ENCODE measurements at places on chromosomes 11 and 22.

DNA sequence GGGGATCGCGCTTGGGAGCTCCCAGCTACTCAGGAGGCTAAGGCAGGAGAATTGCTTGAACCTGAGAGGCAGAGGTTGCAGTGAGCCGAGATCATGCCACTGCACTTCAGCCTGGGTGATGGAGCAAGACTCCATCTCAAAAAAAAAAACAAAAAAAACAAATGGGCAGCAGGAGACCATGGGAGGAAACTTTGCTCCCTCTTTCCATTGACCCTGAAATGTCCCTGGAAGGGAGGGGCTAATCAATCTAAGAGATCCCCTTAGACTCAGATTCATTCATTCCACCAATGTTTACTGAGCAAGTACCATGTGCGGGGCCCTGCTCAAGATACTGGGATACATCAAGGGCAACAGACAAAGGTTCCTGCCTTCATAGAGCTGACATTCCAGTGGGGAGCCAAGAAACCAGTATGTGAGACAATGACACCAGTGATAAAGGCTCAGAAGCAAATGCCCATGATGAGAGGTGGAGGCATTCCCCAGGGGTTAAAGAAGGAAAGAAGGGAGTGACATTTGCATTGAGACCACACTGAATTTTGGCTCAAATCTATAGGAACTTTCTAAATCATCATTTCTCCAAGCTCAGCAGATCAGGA lies 37.7 kb upstream of the TFIP11 start:
- DNase-seq, result no peak

DNA sequence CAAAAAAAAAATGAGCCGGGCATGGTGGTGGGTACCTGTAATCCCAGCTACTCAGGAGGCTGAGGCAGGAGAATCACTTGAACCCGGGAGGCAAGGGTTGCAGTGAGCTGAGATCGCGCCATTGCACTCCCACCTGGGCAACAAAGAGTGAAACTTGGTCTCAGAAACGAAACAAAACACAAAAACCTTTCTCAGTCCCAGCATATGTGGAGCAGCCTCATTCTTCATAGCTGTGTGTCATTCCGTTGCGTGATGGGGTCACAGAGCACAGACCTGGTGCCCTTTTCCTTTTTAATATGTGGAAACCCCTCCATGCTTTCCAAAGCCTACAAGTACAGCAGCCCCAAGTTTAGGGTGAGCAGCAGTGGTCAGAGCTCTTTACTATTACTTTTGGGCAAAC lies 13.7 kb downstream of the PEX26 start:
- no peak for DNase-seq

DNA sequence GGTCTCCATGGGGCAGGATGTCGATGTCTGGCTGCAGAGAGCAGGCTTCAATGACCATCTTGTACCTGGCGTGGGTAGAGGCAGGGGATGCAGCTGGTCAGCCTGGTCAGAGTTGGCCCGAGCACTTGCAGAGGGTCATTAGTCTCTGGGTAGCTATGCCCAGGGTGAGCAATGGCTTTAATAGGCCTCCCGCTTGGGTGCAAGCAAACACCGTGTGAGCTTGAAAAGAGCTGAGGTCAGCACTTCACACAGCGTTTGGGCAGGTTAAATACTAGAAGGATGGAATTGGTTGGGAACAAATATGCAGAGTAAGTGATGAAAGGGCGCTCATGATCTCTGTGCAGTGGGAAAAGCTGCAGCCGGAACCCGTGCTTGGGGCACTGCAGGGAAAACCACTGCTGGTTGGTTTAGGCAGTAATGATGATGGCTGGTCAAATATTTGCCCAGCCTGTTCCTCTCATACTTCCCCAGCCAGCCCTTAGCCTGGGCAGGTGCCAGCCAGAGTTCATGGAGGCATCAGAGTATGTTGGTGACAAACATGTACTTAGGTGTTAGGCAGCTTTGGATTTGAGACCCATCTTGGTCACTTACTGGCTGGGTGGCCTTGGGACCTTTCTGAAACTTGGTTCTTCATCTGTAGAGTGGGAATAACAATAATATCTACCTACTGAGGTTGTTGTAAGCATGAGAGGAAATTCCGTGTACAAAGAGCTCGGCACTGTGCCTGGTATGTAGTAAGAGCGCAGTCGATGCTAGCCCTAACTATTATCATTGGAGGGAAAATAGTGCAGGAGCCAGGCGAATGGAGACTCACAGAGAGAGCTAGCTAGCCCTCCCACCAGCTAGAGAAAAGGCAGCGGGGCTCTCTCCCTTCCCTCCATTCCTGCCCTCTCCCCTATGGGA lies 25.2 kb upstream of the KCNJ11 start:
- DNase-seq, result no peak

DNA sequence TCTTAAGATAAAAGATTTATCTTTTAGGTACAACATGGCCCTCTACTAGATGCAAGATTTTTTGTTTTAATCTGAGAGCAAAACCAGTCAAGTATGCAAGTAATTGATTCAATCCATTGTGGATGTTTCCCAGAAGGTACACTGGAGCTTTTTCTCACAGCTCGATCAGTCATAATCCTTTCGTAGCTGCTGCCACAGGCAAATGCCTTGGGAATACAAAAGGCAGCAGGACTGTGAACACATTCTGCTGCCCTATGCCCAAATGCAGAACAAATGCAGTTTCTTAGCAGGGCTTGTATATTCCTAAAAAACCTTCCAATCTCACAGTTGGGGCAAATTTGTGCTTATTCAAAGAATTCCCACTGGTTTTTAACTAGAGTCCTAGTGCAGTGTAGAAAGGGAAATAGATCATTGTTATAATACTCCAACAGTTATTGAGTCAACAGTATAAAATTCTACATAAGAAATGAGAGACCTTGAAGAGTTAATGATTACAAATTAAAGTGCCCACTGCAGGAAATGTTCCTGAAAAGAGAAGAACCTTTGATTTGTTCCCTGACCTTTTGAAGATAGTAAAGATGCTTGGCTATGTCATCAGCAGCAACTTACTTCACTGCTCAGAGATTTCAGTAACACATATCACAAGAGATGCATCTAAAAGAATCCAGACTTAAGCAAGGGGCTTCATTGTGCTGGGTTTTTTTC lies 14.1 kb downstream of the LPXN start:
- DNase-seq, result no peak

DNA sequence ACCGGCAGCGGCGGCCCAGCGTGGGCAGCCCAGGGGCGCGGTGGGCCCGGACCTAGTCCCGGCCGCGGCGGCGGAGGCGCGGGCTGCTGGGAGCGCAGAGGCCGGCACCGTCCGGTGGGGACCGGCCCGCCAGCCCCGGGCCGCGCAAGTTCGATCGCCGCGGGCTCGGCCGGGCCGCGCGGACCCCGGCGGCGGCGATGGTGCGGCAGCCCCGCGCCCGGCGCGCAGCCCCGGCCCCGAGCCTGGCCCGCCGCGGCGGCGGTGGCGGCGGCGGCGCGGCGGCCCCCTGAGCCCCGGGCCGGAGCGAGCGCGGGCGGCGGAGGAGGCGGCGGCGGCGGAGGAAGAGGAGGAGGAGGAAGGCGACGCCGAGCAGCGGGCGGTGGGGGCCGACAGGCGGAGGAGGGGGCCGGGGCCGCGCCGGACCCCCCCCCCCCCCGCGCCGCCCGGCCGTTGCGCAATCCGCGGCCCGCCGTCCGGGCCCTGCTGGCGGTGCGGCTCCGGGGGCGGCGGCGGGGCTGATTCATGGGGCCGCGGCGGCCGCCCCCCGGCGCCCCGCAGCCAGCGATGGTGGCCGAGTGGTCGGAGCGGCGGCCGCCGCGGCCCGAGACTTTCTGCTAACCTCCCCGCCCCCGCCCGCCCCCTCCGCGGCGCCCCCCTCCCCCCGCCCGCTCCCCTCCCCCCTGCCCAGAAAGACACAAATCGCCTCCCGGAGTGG lies 1251.9 kb downstream of the BRD1 start:
- DNase-seq, result no peak

GRCh38 chr11:72352859-72353551 lies 81.3 kb downstream of the CLPB start:
- no peak for DNase-seq

DNA sequence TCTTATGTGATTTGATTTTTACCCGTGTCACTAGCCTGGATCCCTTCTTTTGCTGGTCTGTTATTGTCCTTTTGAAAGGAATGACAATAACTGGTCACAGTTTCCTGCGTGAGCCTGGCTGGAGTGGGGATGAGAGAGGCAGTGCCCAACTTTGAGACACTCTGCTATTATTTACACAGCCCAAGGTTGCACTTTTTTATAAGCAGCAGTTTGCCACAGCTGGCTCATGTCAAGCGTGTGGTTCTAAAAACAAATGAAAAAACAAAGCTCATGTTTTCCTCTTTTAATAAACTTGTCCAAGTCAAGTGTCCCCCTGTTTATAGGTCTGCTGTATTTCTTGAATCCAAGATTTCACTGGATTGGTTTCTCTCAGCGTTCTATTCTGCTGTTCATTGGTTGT lies 201.3 kb downstream of the GRIK4 start:
- DNase-seq, result no peak

- DNase-seq, result peak; percentile 35
These were observed 375 bp downstream of the SLC25A1 start for GRCh38 chr22:19178065-19178656.

DNA sequence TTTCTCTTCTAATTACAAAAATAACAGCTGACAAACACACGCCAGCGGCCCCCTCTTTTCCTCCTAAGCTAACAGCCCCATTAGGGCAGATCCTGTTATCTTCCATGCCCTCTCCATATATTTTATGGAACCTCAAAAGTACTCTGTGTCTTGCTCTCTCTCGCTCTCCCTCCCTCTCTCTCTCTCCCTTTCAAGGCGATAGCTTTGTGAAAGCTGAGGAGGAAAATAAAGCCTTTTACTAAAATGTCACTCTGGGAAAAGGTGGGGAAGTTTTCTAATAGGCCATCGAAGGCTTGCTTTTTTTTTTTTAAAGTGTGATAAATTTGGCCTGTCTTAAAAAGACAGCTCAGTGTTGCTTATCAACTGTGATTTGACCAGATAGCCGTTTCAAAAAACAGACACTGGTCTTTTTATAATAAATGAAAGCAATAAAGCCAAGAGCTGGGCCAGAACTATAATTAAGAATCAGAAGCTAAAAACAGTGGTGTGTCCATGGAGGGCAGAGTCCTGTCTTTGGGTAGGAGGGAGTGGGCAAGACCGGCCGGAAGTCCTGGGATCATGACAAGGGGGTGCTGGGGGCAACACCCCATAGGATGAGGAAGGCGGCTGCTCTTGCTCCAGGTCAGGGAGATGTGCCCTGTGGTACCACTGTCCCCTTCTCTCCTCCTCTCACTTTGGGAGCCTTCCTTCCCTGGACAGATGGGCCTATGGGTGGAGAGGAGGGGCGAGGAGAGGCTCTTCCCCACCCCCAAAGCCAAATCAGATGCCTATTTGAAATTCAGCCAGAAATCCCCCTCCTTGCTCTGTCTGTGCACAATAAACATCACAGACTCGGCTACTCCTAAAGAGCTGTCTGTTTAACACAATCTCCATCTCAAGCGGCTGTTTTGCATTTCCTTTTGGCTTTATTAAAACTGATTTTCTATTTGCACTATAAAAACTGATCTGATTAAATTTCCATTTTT lies 267.2 kb downstream of the BUD13 start:
- DNase-seq, result no peak

GRCh38 chr11:46658259-46658658 lies 40.9 kb downstream of the ATG13 start:
- DNase-seq, result peak; percentile 42

- DNase-seq, result no peak
These were observed 30.2 kb downstream of the SLC5A1 start for GRCh38 chr22:32073262-32073661.

GRCh38 chr11:84437071-84437980 lies 1151.2 kb upstream of the CCDC90B start:
- no peak for DNase-seq

GRCh38 chr11:43937434-43938411 lies 4.7 kb upstream of the C11orf96 start:
- DNase-seq, result no peak

- DNase-seq, result no peak
These were observed 878.5 kb upstream of the LRRC4C start for GRCh38 chr11:42337786-42338455.

DNA sequence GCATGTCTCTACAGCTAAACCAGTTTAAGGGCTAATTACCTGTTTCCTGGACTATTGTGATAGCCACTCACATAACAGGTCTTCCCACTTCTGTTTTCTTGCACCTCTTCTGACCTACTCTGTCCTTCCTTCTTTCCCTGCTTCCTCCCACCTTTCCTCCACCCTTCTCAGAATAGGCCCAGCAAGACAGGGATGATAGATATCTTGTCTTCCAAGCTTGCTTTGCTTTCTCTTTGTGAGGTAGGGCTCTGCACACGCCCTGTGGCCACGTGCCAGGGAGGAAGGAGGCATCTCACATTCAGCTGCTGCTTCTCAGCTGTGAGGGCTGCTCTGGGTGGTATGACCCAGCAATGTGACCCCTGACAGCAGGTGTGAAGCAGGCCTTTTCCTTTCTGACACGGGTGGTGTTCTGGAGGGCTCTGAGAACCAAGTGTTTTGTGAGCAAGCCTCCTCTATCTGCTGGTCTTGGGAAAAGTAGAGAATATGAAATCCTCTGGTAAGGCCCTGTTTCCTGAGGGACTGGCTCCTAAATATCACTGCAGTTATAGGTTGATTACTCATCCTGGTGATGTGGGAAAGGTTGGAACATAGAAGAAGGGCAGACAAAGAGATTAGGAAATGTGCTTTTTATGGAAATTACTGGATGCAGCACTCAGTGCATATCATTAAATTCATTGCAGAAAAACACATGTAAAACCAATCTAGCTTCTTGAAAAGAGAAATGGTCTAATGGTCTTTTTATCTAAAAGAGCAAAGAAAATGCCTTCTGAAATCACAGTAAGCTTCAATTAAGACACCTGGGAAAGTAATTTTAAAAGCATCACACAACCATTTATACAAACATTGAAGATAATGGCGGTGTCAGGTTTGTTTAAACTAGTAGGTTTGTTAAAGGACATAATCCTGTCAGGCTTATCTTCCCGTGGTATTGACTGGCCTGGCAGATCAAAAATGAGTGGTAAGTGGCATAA lies 8.5 kb downstream of the AMOTL1 start:
- DNase-seq, result no peak

GRCh38 chr22:37166675-37167066 lies 17.0 kb upstream of the IL2RB start:
- DNase-seq, result peak; percentile 71

- DNase-seq, result peak; percentile 70
These were observed 7.3 kb downstream of the SART1 start for GRCh38 chr11:65968600-65969482.

DNA sequence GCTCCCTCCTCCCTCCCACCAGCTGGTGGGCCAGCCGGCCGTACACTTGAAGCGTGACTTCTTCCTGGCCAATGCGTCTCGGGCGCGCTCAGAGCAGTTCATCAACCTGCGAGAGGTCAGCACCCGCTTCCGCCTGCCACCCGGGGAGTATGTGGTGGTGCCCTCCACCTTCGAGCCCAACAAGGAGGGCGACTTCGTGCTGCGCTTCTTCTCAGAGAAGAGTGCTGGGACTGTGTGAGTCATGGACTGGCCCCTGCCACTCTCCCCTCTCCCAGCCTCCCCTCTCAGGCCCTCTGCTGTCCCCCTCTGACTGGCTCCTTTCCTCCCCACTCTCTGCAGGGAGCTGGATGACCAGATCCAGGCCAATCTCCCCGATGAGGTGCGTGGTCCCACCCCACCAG lies 24.7 kb downstream of the CAPN1 start:
- DNase-seq, result no peak

- no peak for DNase-seq
These were observed 46.5 kb downstream of the SEZ6L start for GRCh38 chr22:26215736-26216135.

- DNase-seq, result peak; percentile 30
These were observed 1.1 kb downstream of the SLC43A3 start for GRCh38 chr11:57425565-57426438.

GRCh38 chr11:132300283-132300682 lies 929.9 kb downstream of the NTM start:
- DNase-seq, result peak; percentile 2

Measured in HL-60 (cell line).